ENCODE measurements at places on chromosomes 5 and 9.

DNA sequence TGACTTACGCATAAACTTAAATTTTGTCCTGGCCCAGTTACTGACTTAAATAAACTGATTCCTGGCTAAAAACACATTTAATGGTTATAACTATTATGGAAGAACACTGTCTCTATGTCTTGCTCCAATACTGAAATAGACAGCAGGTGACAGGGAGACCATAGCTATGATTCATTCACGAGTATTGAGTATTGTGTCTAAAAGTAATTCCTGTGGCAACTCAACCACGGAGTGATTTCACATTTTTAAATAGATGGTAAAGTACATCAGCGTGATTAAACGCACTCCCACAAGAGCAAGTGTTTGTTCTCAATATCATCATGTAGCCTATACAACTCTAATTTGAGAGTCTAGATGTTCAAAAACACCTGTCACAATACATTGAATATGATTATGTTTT, 35.9 kb upstream of the PCSK1 start:
- DNase-seq = no peak

- DNase-seq = no peak
Measured at GRCh38 chr5:134129411-134130238, 15.1 kb downstream of the TCF7 start.

GRCh38 chr9:76651119-76651705, 113.0 kb upstream of the PCA3 start:
- no peak for DNase-seq

- DNase-seq = no peak
Measured at GRCh38 chr5:124888622-124889485, 142.4 kb upstream of the ZNF608 start.

GRCh38 chr5:61202213-61202612, 39.9 kb upstream of the SMIM15 start:
- DNase-seq = no peak

GRCh38 chr5:61132559-61132958, 29.7 kb downstream of the SMIM15 start:
- DNase-seq = no peak

All from stimulated activated CD4-positive, alpha-beta T cell treated with anti-CD3 and anti-CD28 coated beads, Interleukin-1b, Interleukin-23, amount 100 ng/mL, for 1 hour (primary cell).